ENCODE measurements at places on chromosomes 1 and 21.

DNA sequence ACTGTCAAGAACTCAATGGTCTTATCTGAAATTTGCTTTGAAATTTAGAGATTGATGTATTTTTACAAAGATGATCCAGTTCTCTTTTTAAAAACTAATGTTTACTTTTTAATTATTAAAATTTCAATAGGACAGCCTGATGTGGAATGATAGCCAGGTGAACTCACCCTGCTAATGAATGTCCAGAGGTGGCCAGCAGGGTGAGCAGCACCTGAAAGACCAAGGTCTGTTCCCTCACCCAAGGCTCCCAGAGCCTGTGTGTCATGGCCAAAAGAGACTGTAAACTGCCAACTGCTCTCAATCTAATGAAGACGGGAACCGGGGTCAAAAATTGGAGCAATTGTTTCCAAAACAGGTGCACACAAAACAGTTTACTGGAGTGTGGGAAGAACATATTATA is 340.4 kb downstream of the DISC1 start:
- DNase-seq = no peak

DNA sequence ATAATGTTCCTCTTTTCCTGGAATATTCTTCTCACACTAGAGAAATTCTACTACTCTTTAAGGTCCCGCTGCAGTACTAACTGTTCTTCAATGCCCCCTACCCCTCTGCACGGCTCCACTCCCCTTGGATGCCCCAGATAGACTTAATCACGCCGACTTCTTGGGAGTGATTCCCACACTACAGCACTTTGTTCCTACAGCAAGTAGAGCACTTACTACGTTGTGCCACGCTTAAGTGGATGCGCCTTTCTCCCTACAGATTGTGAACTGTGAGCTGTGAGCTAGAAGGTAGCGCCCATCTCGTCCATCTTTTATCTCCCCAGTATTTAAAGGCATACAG is 2.2 kb downstream of the ZNF436 start:
- no peak for DNase-seq

- no peak for DNase-seq
Observed at GRCh38 chr1:55926906-55927471, 652.4 kb downstream of the PLPP3 start.

DNA sequence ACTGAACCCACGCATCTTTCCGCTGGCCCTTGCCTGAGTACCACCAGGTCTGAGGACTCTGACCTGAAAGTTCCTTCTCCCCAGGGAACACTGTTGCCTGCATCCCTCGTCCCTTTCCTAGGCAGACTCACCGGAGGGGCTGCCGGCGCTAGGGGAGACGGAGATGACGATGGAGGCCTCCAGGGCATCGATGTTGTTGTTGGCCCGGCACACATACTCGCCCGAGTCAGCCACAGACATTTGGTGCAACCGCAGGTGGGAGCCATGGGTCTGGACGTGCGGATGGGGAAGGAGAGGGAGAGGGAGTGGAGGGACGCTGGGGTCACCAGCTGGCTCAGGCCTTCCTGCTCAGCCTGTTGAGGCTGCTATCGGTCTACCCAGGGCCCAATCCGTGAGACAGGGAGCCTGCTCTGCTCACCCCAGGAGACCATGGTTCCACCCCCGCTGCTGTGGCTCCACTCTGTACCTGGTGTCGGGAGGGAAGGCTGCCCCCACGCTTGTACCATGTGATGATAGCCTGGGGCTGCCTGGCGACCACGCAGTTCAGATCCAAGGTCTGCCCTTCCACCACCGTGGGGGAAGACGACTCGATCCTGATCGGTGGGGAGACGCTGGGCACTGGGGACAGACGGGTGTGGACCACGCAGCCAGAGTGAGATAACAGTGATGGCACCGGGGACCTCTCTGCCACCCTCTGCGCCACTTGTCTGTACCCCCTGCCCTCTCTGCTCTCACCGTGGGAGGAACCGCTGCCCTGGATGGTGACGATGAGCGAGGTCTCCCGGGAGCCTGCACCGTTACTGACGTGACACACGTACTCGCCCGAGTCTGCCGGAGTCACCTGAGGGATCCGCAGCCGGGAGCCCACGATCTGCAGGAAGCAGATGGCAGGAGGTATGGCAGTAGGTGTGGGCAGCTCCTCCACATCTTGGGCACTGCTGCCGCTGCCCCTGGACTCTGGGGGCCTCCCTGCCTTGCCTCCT is 35.4 kb downstream of the LDLRAD2 start:
- no peak for DNase-seq

- DNase-seq = no peak
Observed at GRCh38 chr21:34967509-34968289, 81.4 kb downstream of the RUNX1 start.

DNA sequence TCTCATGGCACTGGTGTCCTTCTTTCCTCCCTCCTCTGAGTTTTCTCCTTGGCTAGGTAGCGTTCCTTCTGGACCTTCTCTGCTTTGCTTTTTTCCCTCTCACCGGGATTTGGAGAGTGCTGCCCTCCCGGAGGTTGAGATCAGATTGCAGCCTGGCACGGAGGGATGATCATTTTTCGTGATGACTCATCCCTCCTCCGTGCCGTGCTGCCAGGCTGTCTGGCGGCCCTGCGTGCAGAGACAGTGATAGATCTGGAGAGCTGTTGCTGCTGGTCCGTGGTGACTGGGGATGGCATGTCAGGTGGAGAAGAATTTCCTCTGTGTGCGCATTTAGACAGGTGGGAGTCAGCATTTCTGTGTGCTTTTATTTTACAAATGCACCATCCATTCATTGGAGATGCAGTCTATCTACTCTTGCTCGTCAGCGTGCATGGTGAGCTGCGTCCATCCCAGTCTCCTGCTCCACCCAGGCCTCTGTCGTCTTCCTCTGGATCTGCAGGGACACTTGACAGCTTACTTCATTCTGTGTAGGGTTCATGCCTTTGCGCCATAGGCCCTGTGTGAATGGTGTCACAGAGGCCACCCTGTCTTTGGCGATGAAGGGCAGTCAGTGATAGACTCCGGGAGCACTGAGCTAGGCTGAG is 104.4 kb downstream of the PCBP3 start:
- no peak for DNase-seq

DNA sequence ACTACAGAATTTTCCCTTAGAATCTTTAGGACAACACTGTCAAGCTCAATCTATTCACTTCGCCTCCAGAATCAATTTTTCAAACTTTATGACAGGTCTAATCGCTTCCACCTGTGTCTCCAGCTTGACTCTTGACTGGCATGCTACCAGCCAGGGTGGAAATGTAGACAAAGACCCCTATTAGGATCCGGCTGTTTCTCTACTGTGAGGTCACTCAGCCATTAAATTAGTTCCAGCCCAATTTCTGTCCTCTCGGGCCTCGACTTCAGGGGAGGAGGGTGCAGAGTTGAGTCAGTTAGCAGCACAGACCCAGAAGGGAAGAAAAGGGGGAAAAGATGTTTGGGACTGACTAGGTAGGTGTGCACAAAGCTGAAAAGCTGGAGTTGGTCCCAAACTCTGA is 78.5 kb downstream of the HLCS start:
- peak; percentile 16 for DNase-seq

GRCh38 chr1:150507912-150508864 is at the start of gene ECM1:
ECM1 (plus strand) TSS chr1:150508109; CDS start chr1:150508210, 101 bp downstream.
- no peak for DNase-seq

GRCh38 chr1:36322041-36322785 is 1.2 kb downstream of the EVA1B start:
- no peak for DNase-seq

GRCh38 chr1:167860231-167860923 is 53.6 kb downstream of the ADCY10 start:
- no peak for DNase-seq

- no peak for DNase-seq
Observed at GRCh38 chr1:95994643-95995042, 726.9 kb upstream of the PTBP2 start.

DNA sequence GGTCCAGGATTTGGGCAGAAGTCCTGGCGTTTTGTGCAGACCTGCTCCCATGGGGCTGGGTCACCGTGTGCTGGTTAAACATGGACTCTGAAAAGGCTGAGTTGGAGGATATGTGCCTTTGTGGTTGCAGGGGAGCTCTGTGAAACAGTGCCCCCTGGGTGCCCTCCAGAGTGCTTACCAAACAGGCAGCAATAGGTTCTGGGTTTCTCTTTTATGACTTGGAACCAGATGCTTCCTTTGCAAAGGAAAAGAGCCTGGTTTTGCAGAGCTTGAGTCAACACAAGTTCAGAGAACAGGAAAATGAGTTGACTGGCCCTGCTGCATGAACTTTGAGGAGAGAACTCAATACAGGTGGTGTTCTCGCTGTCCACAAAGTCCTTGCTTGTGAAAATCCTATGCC is 288.9 kb downstream of the TM2D1 start:
- no peak for DNase-seq

DNA sequence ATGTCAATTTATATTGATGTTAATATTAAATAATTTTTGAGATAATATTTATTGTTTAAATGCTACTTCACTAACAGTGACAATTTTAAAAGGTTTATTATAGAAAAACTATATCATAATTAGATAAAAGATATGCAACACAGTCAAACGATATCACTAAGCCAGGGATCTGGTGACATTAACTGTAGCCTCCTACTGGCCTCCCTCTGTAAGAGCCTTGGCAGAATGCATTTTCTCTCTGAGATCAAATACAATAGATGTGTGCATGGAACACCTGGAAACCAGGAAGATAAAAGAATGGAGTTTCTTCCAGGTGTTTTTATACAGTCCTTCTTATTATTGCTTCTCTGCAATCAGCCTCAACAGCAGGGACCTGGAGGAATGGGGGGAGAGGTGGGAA is 1762.1 kb downstream of the BRINP3 start:
- DNase-seq = no peak

GRCh38 chr1:176434234-176434633 is 28.7 kb upstream of the PAPPA2 start:
- DNase-seq = no peak

- no peak for DNase-seq
Observed at GRCh38 chr1:191963286-191963685, 195.0 kb upstream of the RGS18 start.

GRCh38 chr1:6023346-6023745 is 22.3 kb upstream of the KCNAB2 start:
- DNase-seq = no peak

DNA sequence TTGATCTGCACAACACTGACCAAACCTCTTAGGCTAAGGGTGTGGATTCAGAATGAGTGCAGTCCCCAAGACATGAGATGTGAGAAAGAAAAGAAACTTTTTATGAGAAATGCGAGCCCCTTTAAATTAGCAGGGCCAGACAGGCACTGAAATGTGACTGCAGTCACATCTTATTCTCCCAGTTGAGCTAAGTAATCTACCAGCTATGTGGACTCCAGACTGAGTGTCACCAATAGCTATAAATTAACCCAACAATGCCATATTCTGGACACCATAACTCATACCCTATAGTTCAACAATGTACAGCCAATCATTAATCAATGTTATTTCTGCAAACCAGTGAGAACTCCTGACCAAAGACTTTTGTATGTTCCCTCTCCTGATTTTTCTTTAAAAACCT is 153.2 kb downstream of the COQ8A start:
- DNase-seq = no peak

DNA sequence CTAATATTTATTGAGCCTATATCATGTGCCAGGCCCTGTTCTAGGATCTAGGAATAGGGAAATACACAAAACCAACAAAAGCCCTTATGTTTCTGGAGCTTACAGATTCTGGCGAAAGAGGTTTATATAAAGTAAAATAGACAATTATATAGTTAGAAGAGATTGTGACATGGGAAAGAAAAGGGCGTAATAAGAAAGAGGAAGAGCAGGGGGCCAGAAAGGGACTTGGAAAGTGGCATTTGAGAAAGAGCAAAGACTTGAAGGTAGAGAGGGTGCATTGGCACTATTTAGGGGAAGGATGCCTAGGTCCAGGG is 322.5 kb upstream of the FAM78B start:
- no peak for DNase-seq

DNA sequence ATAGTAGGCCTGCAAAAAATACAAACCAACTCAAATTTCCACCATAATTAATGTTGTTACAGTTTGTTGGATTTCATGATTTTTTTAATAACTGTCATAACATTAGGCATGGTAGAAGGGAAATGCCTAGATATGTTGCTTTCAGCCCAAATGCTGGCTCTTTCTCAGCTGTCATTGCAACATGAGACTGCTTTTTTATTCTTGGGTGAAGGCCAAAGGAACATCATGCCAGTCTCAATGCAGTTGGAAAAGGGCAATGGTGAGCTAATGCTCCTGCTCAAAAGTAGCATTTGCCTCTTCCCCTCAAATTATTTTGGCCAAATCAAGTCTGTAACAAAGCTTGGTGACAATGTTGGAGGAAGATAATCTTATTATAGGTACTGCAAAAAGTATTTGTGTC is 877.7 kb upstream of the PRMT6 start:
- no peak for DNase-seq

- DNase-seq = no peak
Observed at GRCh38 chr1:204258213-204259115, 44.7 kb upstream of the GOLT1A start.

DNA sequence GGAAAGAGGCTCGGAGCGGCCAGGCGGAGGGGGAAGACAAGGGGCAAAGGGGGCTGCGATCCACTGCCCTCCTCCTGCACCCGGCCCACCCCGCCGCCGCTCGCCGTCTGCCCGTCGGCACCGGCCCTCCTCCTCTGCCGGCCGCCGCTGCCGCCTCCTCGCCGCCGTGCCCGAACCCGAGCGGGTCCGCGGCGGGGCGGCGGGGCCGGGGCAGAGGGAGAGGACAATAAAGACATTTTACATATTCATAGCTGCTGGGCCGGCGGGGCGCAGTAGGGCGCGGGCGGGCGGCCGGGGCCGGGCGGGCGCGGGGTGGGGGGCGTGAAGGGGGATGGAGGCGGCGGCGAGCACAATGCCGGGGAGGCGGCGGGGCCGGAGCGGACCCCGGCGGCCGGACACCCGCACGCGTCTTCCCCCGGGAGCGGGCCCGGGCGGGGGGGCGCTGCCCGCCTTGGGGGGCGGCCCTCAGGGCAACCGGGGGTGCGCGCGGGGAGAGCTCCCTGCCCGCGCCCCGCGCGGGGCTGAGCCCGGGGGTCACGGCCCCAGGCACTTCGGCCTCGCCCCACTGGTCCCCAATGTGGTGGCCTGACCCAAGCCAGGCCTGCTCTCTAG is 546 bp downstream of the POU2F1 start:
- DNase-seq = no peak

DNA sequence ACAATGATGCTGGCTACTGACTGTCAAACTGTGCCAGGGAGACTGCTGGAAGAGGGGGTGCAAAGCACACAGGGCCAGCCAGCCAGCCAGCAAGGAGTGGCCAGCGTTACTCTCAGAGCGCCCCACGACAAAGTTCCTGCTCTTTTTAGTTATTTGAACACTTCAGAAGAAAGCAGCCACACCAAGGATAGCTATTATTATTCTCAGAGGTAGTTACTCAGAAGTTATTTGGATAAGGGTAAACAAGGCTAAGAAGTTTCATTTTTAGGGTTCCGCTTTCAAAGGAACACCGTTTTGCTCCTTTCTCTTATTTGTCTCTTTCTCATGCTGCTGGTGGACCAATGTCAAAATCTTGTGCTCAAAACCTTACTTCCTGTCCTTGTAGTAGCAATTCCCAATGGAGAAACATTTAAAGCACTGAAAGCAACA is 59.9 kb downstream of the VANGL2 start:
- no peak for DNase-seq

GRCh38 chr1:229158341-229158921 is 112.5 kb upstream of the RAB4A start:
- DNase-seq = no peak
